ENCODE measurements at places on chromosomes 1 and 21.

GRCh38 chr1:150015651-150016131 lies 5.2 kb upstream of the OTUD7B start:
- no peak for DNase-seq

DNA sequence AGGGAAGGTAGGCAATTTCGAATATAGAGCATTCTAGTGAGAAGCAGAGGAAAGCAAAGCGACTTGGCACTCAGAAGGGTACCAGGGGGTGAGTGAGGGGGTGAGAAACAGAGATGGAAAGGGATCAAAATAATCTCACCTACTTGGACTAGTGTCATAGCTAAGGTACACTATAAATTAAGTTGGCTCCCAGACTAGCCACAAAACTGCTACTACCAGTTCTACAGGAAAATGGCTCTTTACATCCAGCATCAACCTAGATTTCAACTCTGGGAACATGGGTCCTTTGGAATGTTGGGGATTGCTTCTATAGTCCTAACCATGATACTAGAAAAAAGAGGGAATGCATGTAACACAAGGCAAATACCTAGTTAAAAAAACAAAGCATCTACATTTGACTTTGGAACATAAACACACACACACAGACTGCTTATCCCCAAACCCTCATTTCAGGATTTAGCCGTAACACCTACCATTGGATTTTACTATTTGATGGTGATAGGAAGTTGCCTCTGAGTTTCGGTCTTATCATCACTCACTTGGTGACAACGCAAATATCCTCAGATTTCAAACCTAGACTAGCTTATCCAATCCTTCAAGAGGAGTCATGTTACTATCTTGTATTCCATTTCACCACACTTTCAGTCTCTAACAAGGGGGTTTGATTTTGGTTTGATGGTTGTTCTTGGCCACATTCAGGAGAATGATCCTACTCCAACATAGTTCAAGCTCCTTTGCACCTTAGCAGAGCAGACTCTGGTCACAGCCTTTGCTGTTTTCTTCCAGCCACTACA lies 5.6 kb downstream of the ZBTB21 start:
- DNase-seq = no peak

DNA sequence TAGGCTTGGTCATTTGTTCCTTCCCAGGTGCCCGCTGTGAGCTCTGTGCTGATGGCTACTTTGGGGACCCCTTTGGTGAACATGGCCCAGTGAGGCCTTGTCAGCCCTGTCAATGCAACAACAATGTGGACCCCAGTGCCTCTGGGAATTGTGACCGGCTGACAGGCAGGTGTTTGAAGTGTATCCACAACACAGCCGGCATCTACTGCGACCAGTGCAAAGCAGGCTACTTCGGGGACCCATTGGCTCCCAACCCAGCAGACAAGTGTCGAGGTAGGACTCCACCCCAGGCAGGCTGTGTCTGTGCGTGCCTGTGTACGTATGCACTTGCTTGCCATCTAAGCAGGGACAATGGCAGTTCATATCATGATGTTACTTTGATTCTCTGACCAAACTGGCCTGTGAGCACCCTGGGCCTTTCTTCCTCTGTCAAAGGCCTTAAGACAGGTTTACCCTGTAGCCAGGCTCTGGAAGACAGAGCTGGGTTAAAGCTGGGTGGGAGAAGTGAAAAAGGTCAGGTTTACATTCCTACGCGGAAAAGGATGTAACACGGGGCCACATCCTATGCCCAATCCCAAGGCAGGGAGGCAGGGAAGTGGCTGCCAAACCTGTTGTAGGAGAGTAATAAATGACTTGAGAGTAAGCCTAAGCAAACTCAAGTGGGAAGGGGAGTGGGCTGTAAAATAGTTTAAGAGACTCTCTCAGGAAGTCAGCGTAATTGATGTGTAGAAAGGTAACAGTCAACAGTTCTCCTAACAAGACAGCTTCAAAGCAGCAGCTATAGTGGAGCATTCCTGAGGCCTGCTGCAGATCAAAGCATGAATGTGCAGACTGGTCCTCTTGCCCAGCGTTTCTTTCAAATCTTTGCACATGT lies 42.5 kb downstream of the LAMC2 start:
- DNase-seq = no peak

- no peak for DNase-seq
Observed at GRCh38 chr1:11806307-11806936, 431 bp downstream of the CLCN6 start.

- DNase-seq = no peak
Observed at GRCh38 chr1:212244441-212244840, 40.8 kb upstream of the PPP2R5A start.

DNA sequence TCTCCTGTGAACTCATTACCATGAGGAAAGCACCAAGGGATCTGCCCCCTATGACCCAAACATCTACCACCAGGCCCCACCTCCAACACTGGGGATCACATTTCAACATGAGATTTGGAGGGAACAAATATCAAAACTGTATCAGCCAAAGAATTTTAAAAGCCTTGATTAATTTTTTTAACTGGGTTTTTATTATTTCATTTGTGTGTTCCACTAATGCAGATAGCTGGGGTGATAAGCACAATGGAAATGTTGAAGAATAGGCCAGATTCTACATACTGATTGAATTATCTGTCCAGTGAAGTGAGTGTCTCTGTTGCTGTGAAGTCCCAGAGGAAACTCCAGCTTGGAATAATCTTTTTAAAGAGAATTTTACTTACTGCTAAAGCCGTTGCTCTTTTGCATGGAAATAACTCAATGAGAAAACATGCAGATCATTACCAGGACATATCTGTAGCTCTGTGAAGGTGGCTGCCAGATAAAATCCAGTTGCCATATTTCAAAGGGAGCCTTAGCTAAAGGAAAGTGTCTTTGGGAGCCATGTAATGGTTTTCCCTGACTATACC lies 44.4 kb upstream of the DHCR24 start:
- no peak for DNase-seq

DNA sequence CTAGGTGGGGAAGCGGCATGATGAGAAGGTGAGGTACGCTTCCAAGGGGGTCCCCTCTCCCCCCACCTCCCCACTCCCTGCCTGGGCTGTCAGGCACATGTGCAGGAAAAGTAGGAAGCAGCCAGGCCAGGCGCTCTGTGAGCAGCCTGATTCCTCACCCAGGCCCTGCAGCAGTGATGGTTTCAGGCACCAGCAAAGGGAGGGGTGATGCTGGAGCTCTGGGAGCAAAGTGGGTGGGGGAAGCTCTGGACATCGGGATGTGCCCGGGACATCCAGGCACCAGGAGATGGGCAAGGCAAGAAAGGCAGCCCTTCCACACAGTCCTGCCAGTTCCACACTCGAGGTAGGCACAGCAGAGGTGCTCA lies 106.1 kb downstream of the CRYAA start:
- DNase-seq = no peak

- DNase-seq = no peak
Observed at GRCh38 chr1:39720094-39720999, 18.3 kb upstream of the PPIE start.

GRCh38 chr1:1540090-1540817 lies at the start of gene TMEM240:
Gene TMEM240 (minus strand): TSS chr1:1540624. CDS start chr1:1540346, 278 bp downstream.
- DNase-seq = peak; percentile 36

DNA sequence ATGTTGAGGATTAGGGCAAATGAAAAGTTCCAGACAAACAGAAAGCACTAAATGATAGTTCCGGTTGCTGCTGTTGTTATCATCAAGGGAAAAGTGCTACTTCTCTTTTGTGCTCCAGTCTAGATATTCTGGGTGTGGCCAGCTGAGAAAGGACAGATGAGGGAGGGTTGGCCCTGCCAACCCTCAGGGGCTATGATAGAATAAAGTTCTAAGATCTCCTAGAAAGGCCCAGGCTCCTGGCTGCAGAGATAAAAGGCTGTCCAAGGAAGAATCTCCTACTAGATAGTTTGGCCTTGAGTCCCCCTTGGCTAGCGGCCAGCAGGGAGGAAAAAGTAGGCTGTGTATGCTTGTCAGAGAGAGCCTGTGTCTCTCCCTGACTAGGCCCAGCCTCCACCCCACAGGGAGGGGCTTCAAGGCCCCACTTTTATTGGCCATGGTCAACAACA lies 31.5 kb downstream of the RIMS3 start:
- DNase-seq = no peak

- DNase-seq = no peak
Observed at GRCh38 chr1:24410750-24411149, 2.8 kb downstream of the STPG1 start.

- no peak for DNase-seq
Observed at GRCh38 chr1:155329980-155330598, 9.4 kb downstream of the RUSC1 start.

GRCh38 chr1:157671895-157672294 lies 28.7 kb downstream of the FCRL3 start:
- no peak for DNase-seq

- no peak for DNase-seq
Observed at GRCh38 chr1:28341591-28341990, 12.8 kb downstream of the MED18 start.

DNA sequence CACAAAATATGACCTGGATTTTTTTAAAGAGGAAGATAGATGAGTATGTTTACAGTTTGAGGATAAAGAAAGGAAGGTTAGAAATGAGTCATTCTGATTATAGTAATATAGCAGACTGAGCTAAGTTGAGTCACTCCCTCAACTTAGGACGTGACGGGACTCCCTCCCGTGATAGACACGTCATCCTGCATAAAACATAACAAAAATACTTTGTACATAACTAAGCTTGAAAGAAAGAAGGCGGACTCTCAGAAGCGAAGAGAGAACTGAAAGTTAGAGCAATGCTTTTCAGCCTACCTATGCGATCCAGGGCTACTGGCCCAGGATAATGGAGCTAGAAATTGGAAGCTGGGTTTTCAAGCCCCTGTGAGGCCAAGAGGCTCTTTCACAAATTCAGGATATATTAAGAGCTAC lies 53.0 kb upstream of the DESI2 start:
- DNase-seq = peak; percentile 3

Data from activated T-helper 1 cell treated with Interleukin-2 at 50 U/mL for 16 hours (primary cell).